ENCODE measurements at places on chromosomes 2 and 18.

GRCh38 chr2:17497718-17498117 is 20.5 kb downstream of the RAD51AP2 start:
- H3K27me3 ChIP-seq = no peaks in the 10 kb centered on the region
- H3K27ac ChIP-seq = no peak overlapping the region

- no peaks in the 10 kb centered on the region for H3K27me3 ChIP-seq
- H3K4me1 ChIP-seq = peaks cover 50% of the 10 kb centered on the region
Observed at GRCh38 chr2:178747767-178748166, 59.5 kb downstream of the TTN start.

DNA sequence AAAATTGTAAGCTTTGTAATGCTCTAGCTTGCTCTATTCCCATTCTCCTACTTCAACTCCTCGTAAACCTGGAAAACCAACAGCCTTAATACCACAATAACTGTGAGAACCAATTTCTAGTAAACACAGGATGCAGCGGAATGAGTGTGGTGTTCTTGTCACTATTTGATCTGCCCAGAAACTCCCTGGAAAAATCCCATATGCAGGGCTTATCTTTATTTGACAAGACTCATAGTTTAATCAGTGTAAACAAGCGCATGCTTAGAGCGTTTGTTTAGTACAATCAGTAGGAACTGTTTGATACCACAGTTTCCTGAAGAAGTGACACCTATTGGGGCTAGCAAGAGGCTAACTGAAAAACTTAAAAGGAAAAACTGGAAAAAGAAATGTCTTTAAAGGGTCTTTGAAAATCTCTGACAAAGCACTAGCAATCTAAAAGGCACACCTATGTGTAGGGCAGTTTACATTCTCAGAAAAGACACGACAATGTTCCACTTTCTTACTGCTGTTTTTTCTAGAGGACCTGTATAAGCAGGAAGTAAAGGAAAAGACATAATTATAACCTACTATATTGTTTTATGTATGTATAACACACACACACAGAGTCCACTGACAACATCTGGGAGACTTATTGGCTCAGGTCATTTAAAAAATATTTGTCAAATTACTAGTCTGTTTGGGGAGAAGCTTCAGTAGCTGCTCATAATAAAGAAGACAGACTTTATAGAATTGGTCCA is 241.4 kb upstream of the KLHL14 start:
- H3K4me3 ChIP-seq = no peak overlapping the region
- no peak overlapping the region for H3K27ac ChIP-seq
- no peaks in the 10 kb centered on the region for H3K36me3 ChIP-seq
- H3K27me3 ChIP-seq = no peaks in the 10 kb centered on the region
- no peak for DNase-seq

GRCh38 chr2:25310965-25311864 is 30.5 kb downstream of the DNMT3A start:
- peak overlapping the region; percentile 7 for H3K4me3 ChIP-seq
- peak overlapping the region; percentile 82 for H3K27ac ChIP-seq
- no peak for DNase-seq
- peaks cover 87% of the 10 kb centered on the region for H3K4me1 ChIP-seq
- no peaks in the 10 kb centered on the region for H3K27me3 ChIP-seq
- H3K36me3 ChIP-seq = no peaks in the 10 kb centered on the region

DNA sequence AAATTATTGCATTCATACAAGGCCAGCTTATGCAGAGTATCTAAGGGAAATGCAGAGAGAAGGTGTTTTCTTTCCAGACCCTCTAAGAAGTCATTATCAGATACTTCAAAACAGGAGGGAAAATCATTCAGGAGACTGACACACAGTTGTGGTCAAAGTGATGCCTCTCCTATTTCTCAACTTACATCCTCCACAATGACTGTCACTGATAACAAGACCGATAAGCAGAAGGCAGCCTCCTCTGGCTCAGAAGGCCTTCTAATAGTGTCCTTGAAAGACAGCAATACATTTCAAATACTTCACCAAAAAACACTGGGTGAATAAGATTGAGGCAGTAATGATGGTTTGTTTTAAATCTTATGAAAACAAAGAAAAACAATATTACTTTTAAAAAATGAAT is 199.7 kb downstream of the PIEZO2 start:
- no peaks in the 10 kb centered on the region for H3K36me3 ChIP-seq
- no peak overlapping the region for H3K27ac ChIP-seq
- H3K4me3 ChIP-seq = no peak overlapping the region
- H3K4me1 ChIP-seq = no peaks in the 10 kb centered on the region
- no peak for DNase-seq
- no peaks in the 10 kb centered on the region for H3K27me3 ChIP-seq
